Retina (tissue), 1 donor: ENCODE measurements at places on chromosomes 12 and 14.

GRCh38 chr12:38783304-38783703, 122.1 kb downstream of the CPNE8 start:
- no peak for DNase-seq

GRCh38 chr12:11559626-11560340, 89.7 kb upstream of the ETV6 start:
- no peak for DNase-seq

GRCh38 chr14:82387699-82388098, 854.0 kb upstream of the SEL1L start:
- DNase-seq, result no peak

DNA sequence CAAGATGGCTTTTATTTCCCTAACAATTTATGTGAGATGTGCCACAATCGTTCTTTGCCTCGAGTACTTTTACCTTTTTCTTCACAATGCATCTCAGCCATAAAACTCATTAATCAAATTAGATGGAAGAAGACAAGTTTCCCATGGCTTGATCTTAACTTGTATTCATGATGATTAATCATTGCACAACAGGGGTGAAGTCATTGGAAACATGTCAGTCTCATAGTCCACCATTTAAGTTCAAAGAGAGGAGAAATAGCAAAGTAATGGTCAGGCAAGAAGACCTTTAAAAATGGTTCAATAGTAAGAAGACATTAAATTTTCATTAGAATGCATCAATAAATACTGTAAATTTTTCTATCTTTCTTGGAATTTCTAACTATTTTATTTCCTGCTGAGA, 136.3 kb downstream of the FOXG1 start:
- no peak for DNase-seq
